ENCODE measurements at places on chromosomes 6 and 20.
A peak's percentile ranks its signal among the peaks of the same experiment; 100 is the strongest.

DNA sequence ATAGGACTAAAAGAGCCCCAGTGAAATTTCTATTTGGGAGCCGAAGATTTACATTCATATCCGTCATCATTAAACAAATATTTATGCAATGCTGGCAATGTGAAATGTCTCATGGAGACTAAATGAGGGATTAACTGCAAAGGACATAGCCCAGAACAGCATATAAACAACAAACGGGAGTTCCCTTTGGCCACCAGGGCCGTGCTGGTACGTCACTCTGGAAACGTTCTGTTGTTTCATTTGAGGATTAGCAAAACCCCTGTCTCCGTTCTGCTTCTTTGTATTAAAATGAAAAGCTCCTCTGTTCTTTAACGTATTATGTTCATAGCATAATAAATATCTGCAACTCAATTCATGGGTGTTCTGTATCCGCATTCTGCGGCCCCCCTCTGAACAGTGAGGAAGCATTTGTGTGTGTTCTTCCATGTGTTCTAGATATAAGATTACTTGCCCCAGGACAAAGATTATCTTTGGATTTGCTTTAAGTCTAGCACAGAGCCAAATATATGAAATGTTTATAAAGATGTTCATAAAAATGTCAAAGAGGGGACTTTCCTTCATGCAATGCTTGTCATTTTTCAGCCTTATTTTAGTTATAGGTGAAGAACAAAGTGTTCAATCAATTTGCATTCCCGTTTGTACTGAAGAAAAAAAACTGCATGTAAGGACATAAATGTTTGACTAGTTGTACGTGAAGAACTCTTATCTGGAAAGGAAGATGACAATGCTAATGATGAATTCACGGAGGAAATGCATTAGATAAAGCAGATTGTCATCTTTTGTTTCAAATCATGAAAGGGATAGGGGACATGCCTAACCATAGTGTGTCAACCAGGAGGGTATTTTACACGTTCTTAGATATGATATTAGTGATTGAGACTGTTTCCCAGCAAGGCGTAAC, 90.0 kb upstream of the TNFAIP3 start:
- DNase-seq, result no peak

GRCh38 chr6:85644279-85644762, 1.6 kb upstream of the SYNCRIP start:
- DNase-seq, result no peak

DNA sequence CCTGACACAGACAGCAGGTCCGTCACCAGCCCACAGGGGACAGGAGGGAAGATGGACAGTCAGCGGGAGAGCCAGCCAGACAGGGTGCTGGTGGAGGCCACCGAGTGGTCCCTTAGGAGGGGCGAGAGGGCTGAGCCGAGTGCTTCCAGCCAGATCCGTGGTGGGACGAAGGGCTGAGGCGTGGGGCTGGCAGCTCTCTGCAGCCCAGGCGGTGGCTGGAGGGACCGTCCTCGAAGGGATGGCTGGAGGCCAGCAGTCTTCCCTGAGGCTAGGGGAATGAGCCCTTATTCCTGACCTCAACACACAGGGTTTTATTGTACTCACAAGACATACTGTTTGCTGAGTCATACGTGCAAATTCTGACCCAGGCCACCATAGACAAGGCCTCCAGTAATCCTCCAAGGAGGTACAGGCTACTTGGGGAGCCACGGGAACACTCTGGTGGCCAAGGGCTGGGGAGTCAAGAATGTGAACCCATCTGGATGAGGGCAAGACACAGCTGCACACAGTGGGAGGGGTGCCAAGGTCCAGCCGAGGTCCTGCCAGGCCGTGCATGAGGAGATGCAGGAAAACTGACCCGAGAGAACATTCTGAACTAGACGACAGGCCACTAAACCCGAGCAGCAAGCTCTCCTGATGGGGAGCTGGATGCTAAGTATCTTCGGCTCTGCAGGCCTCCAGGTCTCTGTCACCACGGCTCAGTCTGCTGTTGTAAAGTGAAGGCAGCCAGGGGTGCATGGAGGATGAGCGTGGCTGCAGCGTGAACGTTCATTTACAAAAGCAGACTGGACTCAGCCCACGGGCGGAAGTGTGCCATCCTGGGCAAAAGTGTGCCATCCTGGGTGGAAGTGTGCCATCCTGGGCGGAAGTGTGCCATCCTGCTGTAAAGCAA, 242.5 kb downstream of the TTLL2 start:
- no peak for DNase-seq

GRCh38 chr20:8344106-8344505, 212.0 kb downstream of the PLCB1 start:
- DNase-seq, result no peak

- DNase-seq, result peak; percentile 30
Measured at GRCh38 chr6:31559958-31560696, 12.0 kb upstream of the LTA start.

- DNase-seq, result no peak
Measured at GRCh38 chr6:64325093-64325492, 689.5 kb downstream of the PHF3 start.

DNA sequence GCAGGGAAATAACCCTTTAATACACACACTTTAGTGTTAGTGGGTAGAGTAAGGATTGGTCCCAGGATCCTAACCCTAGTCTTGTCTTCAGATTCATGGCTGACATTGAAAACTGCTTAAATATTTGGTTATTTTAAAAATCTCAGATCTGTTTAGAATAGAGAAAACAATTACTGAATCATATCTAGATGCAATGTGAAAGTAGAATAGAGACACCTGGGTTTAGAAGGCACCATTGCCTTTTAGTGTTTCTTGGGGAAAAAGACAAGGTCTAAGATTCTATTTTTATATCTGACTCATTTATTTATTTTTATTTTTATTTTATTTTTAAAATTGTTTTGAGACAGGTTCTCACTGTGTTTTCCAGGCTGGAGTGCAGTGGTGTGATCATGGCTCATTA, 6.0 kb downstream of the DDX43 start:
- no peak for DNase-seq

DNA sequence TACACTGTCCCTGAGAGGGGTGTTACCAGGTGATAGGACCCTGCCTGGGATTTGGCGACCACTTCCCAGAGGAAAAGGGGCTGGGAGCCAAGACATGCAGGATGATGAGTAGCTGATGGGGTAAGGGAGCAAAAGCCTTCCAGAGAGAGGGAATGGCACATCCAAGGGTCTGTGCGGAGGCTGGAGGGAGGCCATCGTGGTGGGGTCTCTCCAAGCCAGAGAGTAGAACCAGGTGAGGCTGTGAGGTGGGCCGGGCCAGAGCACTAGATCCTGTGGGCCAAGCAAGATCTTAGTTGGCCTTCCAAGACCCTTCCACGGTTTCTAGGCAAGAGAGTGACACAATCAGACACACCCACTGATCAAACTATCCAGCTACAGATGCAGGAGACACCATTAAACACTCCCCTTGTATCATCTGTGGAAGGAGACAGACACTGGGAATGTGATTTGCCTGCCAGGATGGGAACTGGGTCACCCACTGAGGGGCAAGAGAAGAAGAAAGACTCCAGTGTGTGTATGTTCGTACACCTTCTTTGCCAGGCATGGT, 128.9 kb downstream of the BANF2 start:
- no peak for DNase-seq

DNA sequence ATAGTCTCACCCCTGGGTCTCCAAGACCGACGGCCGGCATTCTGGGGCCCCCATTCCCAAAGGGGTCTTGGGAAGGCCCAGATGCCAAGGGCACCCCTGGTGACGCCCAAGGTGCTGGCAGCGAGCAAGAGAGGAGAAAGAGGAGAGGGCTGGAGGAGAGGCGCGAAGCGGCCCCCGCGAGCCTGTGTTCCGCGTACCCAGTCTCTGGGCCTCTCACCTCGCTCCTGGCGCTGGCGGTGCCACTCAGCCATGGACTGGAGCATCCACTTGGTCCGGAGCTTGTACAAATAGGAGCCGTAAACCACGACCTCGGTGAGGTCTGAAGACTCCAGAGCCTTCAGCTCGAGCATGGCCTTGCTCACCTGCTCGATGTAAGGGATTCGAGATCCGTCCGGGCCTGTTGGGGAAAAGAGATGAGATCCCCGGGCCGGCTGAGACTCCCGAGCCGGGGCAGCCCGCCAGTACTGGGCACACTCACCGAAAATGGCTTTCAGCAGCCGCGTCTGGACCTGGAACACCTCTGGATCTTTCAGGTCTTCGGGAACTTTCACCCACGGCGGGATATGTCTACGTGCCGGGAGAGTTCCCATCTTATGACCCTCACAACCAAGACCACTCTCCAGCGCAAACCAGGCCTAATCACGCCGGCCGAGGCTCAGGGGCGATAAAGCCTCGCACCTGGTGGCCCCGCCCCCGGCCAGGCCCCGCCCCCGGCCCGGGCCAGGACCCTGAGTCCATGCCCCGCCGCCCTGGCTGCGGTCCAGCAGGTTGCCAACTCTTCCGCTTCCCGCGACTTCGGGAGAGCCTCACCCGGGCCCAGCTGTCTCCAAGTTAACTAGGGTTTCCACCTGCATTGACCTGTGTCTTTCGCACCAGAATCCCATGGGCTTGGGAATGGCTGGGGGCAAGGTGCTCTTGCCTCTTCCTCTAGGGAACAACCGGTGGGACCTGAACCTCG, at the start of gene DPPA5:
DPPA5 (minus strand) TSS at position 641 of the 958 bp plus-strand sequence; CDS start at position 590, 51 bp downstream.
- no peak for DNase-seq
